Stimulated activated CD4-positive, alpha-beta T cell treated with anti-CD3 and anti-CD28 coated beads, Interleukin-12 subunit alpha, Interleukin-12 subunit beta, amount 100 ng/mL, for 4 hours (primary cell): ENCODE measurements at places on chromosomes 13 and 19.

GRCh38 chr13:112054616-112055015 lies 12.3 kb upstream of the SOX1 start:
- no peak for DNase-seq

- DNase-seq: no peak
Measured at GRCh38 chr19:10587022-10587838, at the start of gene AP1M2. TSS of gene AP1M2 (minus strand) at chr19:10587312. CDS start at chr19:10587231, 81 bp downstream.

- DNase-seq: no peak
Measured at GRCh38 chr13:97892717-97893116, 60.8 kb upstream of the IPO5 start.

DNA sequence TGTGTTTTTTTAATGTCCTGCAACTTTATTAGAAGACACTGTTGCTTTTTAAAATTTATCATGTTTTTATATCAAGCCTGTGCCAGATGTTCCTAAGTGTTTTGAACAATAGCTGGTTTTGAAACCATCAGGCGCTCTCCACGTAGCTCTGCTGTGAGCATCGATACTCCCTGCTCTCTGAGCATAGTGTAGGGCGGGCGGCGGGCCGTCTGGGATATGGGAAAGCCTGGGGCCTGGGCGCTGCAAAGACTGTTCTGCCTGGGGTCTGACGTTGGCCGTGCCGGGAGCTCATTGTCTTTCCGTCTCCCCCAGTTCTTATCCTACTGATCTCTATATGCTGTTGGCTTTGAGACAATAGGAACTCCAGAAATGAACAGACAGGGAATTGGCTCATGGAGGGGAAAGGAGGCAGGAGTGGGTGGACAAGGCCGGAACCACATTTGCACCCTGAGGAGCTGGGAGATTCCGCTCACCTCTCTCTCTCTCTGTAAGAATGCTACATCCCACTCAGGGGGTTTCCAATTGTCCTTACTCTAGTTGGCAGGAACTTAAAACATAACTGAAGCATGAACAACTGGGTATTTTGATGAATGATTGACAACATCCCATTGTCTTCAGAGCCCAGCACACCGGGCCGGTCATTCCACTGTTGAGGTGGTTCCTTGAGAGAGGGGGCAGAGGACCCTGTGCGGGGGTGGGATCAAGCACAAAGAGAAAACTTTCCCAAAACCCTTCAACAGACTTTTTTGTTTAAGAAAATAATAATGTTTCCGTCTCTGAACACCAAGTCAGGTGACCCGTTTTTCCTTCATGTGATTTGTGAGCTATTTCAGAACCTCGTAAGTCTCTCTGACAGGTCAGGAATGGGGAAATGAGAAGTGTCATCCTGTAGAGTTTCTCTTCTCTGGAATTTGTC lies 64.7 kb downstream of the COL4A2 start:
- DNase-seq: no peak

- no peak for DNase-seq
Measured at GRCh38 chr13:102536695-102537485, 59.9 kb upstream of the TPP2 start.

DNA sequence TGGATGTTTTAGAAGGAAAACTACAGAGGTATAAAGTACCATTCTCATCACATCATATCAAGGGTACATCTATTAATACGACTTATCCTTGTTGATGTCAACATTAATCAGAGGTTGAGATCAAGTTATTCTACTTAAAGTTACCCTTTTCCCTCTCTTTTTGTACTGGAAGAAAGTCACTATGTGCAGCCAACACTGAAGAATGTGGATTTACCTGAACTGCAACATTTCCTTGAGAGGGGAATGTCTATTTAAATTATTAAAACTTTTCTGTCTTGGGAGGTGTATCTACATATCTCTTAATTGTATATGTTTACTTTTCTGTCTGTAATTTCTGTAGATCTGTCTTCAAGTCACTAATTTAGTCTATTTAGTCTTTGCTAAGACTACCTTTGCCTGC lies 2.5 kb upstream of the FBXL3 start:
- DNase-seq: no peak

DNA sequence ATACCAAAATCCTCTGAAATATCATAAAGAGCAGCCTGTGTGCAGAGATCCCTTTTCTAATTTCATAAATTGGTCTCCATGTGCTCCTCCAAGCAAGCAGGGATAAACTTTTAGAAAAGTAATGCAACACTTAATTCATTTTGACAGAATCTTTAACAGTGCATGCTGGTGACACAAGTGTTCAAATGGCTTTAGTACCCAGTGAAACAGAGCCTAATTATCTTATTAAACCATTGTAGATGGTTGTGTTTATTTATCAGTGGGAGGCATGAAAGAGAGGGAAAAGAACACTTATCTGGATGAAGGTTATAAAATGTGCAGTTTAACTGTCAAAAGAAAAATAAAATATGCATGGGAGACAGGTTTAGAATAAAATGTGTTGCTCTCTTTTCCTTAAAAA lies 945.0 kb upstream of the PCDH20 start:
- no peak for DNase-seq

DNA sequence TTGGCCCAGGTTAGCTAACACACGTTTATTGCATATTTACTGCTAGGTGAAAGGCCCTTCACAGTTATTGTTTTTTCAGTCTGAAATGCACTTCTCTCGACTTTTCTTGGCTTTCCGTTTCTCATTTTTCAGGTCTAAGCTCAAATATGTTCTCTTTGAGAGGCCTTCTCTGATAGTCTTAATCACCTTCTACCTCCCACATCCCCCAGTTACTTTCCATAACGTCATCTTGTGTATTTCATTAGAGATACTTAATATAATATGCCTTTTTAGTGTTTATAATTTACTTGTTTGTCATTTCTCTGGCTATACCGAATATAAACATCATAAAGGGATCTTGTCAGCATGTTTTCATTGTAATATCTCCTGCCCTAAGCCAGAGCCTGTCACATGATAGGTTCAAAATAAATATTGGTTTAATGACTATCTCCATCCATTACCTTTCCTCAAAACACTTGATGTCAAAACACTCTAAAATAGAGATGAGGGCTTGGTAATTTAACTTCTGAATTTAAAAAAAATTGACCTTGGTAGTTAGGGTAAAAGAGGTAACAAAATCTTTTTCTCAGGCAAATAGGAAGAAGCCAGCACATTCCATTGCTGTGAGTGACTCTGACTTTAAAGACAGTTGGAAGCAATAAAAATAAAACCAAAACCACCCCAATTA lies 168.6 kb upstream of the RFC3 start:
- no peak for DNase-seq

GRCh38 chr19:47514151-47514868 lies 553 bp downstream of the NAPA start:
- DNase-seq: no peak

DNA sequence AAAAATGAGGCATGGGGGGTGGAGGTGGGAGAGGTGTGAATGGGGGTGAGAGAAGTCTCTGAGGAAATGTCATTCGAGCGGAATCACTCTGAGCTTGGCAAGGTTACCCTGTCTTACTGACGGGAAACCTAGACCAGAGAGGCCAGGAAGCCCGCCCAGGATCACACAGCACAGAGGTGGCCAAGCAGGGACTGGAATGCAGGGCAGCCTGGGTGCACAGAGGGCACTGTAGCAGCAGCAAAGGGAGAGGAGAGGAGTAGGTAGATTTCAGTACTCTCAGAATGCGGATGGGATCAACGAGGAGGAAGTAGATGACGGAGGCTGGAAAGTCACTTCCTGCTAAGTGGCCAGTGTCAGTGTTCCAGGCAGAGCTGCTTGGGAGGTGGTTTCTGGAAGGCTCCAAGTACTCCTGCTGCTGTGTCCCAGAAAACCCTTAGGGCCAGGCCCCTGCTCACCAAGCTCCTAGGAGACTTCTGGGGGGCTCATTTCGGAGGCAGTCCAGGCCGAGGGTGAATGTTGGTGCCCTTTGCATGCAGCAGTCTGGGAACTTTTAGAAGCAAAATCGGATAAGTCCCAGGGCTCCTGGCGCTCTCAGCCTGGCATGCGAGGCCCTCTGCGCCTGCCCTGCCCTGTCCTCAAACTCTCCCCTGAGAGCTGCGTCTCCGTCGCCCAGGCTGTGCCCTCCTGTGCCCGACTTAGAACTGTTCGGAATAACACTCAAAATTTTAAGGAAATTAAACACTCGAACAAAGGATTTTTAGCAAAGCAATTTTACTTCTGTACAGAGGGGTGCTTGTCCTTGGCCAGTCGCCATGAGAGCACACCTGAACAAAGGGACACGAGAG lies 33.5 kb downstream of the DNM2 start:
- DNase-seq: no peak

DNA sequence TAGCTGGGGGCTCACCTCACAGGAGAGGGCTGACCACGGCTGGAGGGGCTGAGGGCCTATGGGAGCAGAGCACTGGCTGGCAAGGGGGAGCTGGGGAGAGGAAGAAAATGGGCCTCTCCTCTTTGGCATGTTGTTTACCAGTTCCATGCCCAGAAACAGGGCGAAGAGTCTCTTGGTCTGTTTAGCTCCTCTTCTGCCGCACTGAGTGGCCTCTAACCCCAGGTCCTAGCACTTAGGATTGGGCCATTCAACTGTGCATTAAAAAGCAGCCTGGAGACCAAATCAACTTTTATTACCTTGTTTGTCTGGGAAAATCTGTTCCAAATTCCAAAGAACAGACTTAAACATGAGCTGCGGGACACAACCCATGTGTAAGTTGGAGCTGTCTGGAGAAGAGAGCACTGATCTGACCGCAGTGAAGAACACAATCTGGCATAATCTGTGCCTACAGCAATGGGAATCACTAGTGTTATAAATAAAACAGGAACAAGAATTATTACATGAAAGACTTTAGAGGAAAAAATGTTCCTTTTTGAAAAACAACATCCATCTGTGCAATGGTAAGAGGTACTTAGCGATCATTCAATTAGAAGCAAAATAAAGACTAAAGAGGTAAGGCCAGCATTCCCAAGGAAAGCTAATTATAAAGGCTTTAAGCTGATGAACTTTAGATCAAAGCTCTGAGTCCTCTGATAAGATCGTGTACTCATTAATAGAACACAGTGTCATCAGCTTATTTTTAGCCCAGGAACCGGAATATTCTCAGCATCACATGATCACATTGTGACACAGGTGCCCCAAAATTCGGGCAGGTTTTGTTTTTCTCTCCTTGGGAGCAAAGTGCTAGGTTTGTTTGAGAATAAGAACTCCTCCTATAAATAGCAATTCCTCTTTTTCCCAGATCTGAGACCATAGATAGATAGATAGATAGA lies 243.2 kb downstream of the COL4A1 start:
- no peak for DNase-seq

GRCh38 chr13:25575562-25575961 lies 203.8 kb downstream of the ATP8A2 start:
- no peak for DNase-seq

- DNase-seq: no peak
Measured at GRCh38 chr19:36401475-36401874, 17.0 kb downstream of the ZFP82 start.

DNA sequence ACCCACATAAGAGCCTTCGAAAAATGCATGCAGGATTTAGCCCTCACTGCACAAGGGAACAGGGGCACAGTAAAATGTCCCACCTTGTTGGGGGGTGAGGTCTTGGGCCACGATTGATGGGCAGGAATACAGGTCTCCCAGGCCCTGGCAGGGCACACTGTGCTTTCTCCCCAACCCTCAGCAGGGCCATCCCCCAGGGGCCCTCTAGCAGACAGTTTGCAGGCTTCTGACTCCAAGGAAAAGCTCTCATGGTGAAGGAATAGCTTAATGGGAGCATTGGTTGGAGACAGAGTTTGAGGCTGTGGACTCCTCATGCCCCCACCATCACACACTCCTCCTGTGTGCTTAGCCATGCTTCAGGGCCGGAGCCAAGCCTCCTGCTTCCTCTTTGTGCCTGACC lies 484.6 kb downstream of the ZNF536 start:
- no peak for DNase-seq

- DNase-seq: no peak
Measured at GRCh38 chr13:101515504-101515903, 63.0 kb downstream of the ITGBL1 start.

- DNase-seq: no peak
Measured at GRCh38 chr13:110017379-110017778, 231.0 kb upstream of the IRS2 start.

GRCh38 chr13:37690361-37690760 lies 91.8 kb upstream of the POSTN start:
- no peak for DNase-seq

DNA sequence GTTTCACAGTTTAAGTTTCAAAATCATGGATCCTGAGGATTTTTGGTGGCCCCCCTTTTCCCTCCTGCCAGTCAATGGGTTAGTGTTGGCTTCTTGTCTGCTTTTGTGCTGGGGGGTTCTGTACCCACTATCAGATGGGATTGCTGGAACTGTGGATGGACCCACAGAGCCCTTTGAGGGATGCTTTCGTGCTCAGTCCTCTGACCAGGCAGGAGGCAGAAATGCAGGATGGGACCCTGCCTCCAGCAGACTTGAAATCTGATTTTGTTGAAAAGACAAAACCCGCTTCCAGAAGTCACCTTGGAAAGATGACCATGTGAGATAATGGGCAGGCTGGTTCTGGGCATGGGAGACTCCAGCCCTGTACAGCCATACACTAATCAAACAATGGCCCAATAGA lies 408.9 kb downstream of the ZNF536 start:
- no peak for DNase-seq

DNA sequence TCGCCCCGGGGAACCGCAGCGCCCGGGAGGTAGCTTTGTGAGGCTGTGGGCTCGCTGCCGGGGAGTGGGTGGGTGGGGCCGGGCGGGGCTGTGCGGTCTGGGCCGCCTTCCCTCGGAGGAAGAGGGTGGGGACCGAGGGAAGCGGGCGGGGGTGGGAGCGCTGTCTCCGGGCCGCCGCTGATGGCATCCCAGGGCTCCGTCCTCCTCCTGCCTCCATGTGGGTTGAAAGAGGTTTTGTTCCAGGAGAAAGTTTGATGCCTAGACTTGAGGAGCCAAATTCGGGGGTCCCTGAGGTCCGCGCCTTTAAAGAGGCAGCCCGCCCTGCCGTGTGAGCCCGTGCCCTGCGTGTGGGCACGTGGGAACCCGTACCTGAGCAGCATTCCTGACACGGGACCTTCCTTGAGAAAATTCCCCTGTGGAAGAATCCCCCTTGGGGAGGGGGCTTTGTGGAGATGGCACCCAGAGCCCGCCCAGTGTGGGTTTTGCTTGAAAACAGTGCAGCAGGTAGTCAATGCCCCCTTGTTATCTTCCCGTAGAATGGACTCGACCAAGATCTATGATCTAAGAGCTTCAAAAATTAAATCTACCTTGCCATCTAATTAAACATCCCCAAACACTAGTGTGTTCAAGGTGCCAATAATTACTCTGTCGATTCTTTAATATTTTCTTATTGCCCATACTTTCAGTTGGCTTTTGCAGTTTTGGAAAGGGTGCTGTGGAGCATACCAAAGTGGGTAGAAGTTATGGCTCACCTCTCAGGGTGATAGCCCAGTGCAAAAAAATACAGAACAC lies 107.8 kb downstream of the RXFP2 start:
- no peak for DNase-seq

DNA sequence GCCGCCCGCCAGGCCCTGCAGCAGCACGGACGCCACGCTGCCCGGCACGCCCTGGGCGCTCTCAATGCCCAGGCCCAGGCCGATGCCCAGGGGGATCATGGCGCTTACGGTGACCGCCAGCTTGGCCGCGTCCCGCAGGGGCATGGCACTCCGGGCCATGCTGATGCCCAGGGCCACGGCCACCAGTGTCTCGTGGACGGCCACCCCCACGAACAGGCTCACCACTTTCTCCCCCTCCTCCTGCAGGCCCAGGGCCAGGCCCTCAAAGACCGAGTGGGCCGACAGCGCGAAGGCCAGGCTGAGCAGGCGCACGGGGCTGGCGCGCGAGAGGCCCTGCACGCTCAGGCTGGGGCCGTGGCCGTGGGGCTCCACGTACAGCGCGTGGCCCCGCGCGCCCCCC lies 6.9 kb downstream of the SLC39A3 start:
- no peak for DNase-seq

GRCh38 chr13:51740698-51741097 lies 63.3 kb downstream of the DHRS12 start:
- DNase-seq: no peak

GRCh38 chr13:74017301-74018061 lies 116.7 kb downstream of the KLF12 start:
- DNase-seq: no peak
